ENCODE measurements at places on chromosomes 6 and 20.

DNA sequence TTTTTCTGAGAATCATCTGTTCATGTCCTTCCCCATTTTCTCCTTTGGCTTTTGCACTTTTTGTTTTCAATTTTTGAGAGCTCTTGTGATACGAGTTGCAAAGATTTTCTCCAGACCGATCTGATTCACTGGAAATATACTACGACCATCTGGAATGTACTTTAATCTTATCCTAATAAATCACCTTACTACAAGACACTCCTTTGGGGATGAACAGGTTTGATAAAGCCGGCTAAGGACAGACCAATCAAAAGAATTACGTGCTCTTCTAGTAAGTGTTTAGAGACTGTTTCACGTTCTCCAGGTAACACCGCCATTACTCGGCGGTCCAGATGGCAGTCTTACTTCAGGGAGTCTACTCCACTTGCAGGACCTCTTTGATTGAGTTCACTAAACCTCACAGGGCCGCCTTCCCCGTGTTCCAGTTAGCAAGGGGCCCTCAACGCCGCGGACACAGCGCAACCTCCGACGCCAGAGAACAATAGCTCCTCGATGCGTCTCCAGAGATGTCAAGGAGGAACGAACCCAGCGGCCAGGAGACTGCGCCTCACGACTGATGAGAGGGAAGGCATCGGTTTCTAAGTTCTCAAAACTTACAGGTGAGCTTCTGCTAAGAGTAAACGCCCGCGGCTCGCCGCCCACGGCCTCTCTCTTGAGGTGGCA lies 920 bp upstream of the WTAP start:
- no peak for DNase-seq

DNA sequence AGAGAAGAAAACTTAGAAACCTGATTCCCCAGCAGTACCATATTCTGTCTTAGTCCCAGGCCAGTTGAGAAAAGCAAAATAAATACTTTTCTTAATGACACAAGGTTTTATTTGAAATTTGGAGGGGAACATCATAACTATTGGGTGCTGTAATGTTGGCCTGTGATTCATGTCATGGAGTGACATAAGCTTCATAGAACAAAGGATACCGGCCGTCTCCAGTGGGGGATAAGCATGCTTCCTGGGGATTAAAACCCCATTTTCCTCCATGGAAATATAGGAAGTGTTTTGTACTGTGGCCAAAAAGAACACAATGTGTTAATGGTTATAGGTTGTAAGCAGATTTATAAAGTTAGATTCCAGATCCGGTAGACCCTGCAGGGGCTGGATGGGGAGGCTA lies 18.0 kb downstream of the MTHFD1L start:
- no peak for DNase-seq

- no peak for DNase-seq
Measured at GRCh38 chr6:135358985-135359384, 138.6 kb downstream of the AHI1 start.

DNA sequence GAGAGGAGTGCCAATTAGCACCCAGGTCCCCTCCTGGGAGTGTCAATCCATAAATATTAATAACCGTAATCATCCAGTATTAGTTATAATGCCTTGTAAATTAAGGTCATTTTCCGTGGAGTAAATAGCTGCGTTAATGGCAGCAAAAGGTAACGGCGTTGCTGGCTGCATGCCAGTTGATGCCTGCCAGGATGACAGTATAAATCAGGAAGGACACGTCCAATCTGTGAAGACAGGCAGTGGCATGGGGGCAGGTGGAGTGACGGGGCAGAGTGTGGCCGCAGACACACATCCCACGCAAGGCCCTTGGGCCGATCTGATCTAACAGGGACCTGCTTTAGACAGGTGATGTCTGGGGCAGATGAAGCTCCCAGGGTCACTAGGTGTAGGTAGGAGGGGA lies 49.1 kb downstream of the KCNB1 start:
- DNase-seq, result no peak

GRCh38 chr20:13486694-13487093 lies 152.0 kb downstream of the TASP1 start:
- DNase-seq, result no peak

Data from NCI-H1930 (cell line).